ENCODE measurements at places on chromosomes 13 and 19. TPM values are rescaled to one million over a fixed set of nuclear protein-coding genes. Genes with fewer than 3 reads are reported as not detected.

IFNL1 gene
- total RNA-seq = not detected

DNA sequence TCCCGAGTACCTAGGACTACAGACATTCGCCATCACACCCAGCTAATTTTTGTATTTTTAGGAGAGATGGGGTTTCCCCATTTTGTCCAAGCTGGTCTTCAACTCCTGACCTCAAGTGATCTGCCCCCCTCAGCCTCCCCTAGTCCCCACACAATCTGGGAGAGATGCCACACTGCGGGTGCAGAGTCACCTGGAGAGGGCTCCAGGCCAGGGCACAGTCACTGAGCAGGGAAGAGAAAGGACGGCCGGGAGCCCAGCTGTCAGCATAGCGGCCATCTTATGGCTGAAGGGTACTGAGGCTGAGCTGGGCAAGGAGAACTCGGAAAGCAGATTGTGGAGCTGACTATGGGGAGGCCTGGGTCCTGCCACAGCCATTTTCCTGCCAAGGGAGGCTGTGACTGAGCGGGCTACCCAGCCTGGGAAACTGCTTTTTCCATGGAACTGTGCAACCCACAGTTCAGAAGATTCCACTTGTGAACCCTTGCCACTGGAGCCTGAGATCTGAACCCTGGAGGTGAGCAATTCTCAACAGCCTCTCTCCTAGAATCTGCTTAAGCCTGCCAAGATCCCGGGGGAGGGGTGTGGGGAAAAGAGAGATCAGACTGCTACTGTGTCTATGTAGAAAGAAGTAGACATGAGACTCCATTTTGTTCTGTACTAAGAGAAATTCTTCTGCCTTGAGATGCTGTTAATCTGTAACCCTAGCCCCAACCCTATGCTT is 109.2 kb downstream of the ZNF486 start:
- H3K27ac ChIP-seq = no peak overlapping the region
- no peaks in the 10 kb centered on the region for H3K36me3 ChIP-seq
- H3K4me3 ChIP-seq = no peak overlapping the region
- H3K4me1 ChIP-seq = no peaks in the 10 kb centered on the region

YIF1B gene
- total RNA-seq = 59.6 TPM

RFX1 gene
- total RNA-seq = 16.3 TPM

Measured in left lung (tissue), 14 donors.